Stimulated activated CD4-positive, alpha-beta T cell treated with anti-CD3 and anti-CD28 coated beads, Interleukin-15, amount 100 ng/mL, for 24 hours (primary cell): ENCODE measurements at places on chromosomes 12 and 14.

GRCh38 chr12:9933958-9934357, 1.8 kb upstream of the CLEC2A start:
- DNase-seq, result no peak

DNA sequence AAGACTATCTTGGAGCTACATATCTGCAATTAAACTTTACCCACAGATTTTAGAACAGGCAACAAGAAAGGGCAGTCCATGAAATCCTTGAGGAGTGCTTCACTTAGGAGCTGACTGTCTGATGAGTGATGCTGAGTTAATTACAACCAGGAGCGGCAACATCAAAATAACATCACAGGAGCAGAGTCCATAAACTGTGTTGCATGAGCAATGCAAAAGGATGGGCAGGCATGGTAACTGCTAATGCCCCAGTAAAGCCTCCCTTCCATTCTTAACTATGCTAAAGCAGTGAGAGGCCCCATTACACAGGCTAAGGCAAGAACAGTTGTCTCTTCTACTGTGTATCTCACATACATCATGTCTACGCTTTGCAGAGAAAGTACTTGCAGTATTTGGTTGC, 156.6 kb downstream of the PAX9 start:
- DNase-seq, result no peak

- DNase-seq, result no peak
These were observed 18.3 kb downstream of the SDS start for GRCh38 chr12:113385282-113385882.

DNA sequence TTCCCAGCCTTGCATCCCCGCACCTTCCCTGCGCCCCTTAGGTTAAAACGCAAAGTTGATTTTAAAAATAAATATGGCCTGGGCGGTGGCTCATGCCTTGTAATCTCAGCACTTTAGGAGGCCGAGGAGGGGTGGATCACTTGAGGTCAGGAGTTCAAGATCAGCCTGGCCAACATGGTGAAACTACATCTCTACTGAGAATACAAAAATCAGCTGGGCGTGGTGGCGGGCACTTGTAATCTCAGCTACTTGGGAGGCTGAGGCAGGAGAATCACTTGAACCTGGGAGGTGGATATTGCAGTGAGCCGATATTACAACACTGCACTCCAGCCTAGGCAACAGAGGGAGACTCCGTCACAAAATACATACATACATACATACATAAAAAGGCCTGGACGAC, 96.0 kb downstream of the GCH1 start:
- DNase-seq, result no peak

- DNase-seq, result no peak
These were observed 60.5 kb upstream of the OR10AD1 start for GRCh38 chr12:48263617-48264016.

DNA sequence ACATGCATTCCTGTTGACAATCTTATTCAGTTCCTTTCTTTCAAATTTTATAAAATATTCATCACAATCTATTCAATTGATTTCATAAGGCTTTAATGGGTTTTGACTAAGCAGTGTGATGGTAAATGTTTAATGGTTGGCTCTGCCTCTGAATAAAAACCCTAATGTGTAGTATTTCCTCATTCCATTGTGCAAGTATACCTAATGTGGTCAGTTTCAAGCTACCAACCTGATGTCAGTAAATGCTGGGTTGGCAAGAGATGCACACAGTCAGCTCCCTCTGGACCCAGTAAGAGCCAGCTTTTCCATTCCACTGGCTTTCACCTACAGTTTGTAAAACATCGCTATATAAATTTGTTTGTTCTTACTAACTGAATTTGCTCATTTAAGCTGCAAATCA, 53.9 kb downstream of the METTL25 start:
- DNase-seq, result no peak

DNA sequence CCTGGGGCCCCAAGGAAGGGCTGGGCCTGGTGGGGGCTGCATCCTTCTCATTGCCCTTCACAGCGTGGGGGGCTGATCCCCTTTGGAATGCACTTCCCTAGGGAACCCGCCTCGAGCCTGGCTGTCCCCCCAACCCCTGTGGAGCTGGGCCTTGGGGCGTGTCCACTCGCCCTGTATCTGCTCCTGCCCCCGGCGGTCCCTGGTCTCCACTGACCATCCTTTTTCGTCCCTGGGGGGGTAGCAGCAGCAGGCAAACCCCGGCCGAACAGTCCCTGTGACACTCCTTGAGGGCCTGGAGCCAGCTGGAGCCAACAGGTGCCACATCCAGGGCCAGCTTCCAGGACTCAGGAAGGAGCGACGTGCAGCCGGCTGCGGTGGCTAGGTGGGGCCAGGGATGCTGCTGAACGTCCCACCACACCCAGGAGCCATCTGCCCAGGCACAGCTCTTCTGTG, 9.4 kb upstream of the GPR132 start:
- DNase-seq, result no peak

- DNase-seq, result no peak
These were observed 75.6 kb downstream of the MED13L start for GRCh38 chr12:116201908-116202307.

- DNase-seq, result no peak
These were observed 444.3 kb downstream of the NELL2 start for GRCh38 chr12:44431647-44432343.

DNA sequence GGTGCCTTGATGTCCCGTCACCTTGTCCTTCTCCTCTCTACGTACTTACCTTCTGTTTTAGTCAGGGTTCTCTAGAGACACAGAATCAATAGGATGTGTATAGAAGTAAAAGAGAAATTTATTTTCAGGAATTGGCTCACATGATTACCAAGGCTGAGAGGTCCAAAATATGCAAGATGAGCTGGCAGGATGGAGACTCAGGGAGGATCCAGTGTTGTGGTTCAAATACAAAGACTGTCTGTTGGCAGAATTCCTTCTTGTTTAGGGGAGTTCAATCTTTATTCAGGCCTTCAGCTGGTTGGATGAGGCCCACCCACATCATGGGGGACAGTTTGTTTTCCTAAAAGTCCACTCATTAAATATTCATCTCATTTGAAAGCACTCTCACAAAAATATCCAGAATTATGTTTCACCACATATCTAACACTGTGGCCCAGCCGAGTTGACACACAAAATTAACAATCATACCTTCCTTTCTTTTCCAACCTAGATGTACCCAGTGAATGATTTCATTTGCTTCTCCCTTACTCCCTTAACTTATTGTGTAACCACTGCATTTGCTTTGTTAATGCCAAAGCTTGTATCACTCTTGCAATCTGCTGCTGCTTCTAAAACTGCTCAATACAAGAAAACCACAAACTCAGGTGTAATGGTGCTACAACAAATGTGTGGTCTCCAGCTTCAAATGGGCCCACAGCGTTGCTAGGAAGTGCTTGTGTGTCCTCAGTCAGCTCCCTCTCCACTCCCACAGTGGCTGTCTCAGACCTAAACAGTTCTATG, 195.4 kb upstream of the ARHGAP5 start:
- no peak for DNase-seq

GRCh38 chr14:52835122-52835903, 43.9 kb upstream of the GNPNAT1 start:
- DNase-seq, result no peak

- DNase-seq, result no peak
These were observed 29.8 kb downstream of the APAF1 start for GRCh38 chr12:98674841-98675240.

DNA sequence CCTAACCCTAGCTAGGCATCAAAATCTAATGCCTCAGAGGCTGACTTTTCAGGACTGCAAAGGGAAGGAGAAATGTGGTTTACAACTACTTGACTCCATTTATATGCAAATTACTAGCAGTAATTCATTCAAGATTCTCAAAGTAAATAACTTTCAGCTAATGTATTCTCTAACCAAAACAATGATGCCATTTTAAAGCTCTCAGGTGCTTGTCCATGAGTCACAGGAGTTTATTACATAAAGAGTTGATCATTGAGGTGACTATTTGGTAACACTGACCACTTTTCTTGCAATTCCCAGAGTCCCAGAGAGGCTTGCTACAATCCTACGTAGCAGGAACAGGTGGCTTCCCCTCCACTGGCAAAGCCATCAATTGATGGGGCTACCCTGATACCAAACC, 109.0 kb upstream of the SLC35F4 start:
- no peak for DNase-seq

- DNase-seq, result no peak
These were observed 54.7 kb downstream of the PPM1A start for GRCh38 chr14:60303745-60304144.

- no peak for DNase-seq
These were observed 11.8 kb downstream of the BEGAIN start for GRCh38 chr14:100575266-100575995.

DNA sequence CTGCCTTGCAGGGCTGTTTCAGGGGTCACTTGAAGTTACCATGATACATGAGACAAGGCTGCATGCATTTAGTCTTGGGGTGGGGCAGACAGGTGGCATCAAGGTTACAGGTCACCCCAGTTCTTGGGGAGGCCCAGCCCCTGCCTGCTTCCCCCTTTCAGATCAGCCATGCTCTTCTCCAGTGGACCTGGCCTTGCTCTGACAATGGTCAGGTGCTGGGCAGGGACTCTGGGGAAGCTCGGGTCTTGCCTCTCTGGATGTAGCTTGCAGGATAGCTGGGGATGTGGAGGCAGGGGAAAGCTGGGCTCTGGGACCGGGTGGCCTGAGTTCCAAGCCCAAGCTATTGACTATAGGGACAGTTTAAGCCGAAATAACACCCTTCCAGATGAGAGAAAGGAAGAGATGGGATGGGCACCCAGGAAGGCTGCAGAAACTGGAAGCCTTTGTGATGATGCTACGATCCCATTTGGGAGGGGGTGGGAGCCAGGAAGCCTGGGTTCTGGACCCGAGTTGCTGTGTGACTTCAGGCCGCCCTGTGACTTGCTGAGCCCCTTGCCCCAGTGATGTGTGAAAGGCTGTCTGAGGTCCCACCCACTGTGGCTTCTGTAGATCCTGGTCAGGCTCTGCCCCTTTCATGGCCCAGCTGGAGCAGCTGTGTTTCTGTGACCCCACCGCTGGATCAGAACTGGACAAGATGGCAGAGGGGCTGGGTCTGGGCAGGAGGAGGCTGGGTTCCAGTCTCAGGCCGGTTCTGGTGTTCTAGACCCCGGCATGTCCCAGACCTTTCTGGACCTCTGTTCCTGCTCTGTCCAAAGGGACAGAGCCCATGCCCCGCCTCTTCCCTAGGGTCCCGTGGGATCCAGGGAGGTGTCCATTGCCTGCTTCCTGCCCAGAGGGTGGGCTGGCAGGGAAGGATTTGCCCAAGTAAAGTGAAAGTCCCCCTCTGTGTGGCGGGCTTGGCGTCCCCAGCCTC, 2.1 kb downstream of the TNFAIP2 start:
- no peak for DNase-seq

- DNase-seq, result no peak
These were observed 43.3 kb upstream of the CSRP2 start for GRCh38 chr12:76921891-76922664.

- no peak for DNase-seq
These were observed 5.6 kb downstream of the CABP1 start for GRCh38 chr12:120646044-120646443.

- peak; percentile 55 for DNase-seq
These were observed 18.8 kb upstream of the KRT78 start for GRCh38 chr12:52867642-52868041.

GRCh38 chr12:121874071-121874470, 14.5 kb upstream of the PSMD9 start:
- no peak for DNase-seq

- no peak for DNase-seq
These were observed 14.1 kb downstream of the KLRF2 start for GRCh38 chr12:9895215-9895971.

DNA sequence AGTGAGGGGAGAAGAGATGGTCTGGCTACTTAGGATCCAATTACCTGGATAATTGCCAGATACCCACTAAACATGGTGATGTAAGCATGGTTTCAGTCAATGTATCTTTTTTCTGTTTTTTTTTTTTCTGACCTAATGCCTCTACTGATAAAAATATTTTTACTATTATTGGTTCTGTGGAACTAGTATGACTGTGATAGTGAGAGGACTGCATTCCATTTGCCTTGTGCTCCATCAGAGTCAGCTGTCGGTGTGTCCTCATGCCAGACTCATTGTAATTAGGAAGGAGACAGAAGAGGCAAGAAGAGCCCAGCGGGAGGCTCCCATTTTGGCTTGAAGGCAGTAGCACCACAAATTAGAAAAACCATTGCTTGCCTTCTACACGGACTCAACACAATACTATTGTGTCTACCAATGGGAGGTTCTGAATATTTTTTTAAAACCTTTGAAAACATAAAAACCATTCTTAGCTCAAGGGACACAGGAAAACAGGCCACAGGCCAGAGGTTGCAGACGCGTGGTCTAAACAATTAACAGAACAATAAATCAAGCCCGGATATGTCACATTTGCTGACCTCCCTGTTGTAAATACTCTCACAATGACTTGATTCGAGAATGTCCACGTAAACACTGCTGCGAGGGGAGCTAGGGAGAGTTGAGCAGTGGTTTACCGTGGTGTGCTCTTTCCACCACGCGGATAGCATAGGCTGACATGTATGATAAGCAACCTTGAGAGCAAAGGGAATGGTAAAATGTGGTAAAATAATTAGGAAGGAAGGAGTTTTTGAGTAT, 13.5 kb upstream of the DCP1B start:
- no peak for DNase-seq

GRCh38 chr14:65703996-65704395, 291.5 kb downstream of the FUT8 start:
- no peak for DNase-seq

DNA sequence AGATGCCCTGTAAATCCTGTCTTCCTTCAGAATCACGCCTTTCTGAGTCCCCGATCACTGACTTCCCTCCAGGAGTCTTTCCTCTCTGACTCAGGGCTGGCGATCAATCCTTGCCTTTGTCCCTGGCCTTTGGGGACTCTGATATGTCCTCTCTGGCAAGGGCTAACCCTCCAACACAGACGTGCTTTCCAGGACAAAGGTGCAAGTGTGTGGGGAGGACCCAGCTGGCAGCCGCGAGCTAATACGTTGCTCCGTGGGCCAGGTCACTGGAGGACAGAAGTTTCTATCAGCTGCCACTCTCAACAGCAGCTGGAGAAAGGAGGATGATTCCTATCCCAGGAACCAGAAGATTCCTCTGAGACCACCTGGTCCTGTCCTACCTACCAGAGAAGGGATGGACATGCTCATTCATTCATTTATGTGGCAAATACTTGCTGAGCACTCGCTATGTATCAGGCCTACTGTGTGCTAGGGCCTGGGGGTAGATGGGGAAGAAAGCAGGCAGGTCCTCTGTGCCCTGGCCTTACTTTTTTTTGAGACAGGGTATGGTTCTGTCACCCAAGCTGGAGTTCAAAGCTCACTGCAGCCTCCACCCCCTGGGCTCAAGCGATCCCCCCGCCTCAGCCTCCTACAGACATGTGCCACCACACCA, 8.5 kb upstream of the SCARB1 start:
- DNase-seq, result no peak

- DNase-seq, result no peak
These were observed 77.4 kb downstream of the KIF21A start for GRCh38 chr12:39365364-39366001.

DNA sequence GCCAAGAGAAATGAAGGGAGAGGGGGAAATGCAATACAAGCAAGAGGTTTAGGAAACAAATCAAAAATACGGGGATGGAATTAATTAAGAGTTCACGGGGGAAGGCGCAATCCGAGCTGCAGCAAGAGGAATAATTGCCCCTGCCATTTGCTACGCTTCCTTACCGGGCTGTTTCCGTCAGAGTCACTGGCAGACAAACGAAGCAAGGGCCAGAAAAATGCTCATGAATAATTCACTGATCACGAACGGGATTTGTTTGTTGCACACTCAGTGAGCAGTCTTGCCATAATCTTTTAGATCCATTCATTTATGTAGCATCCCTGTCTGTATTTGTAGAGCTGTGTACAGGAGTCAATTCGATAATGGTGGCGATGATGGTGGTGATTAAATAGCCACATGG, 39.0 kb downstream of the PLXNC1 start:
- DNase-seq, result no peak

GRCh38 chr14:76884853-76885276, 58.7 kb downstream of the LRRC74A start:
- DNase-seq, result no peak
